ENCODE measurements at places on chromosomes 3 and 15.

DNA sequence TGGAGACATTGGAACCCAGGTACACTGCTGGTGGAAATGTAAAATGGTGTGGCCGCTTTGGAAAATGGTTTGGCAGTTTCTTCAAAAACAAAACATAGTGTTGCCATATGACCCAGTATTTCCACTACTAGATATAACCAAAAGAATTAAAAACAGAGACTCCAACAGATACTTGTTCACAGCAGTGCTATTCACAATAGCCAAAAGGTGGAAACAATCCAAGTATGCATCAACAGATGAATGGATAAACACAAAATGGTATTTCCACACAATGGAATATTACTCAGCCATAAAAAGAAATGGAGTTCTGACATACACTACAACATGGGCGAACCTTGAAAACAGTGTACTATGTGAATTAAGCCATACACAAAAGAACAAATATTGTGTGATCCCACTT, 59.4 kb upstream of the TIMP4 start:
- no peak for DNase-seq

DNA sequence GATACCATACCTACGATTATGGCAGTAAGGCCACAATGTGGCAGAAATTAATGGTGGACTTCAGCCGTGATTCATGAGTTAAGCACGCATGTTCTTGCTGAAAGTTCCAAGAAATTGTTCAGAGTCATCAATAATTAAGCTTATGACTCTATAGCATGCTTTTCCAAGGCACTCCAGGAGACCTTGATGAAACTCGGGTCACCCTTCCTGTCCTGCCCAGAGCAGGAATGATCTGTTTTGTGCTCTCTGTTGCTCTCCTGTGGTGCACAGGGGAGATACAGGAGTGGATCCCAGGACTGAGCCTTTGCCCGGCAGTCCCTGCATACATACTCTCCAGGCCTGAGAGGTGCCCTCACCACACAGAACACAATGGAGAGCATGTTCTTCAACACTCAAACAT, 141.6 kb upstream of the SLC2A2 start:
- DNase-seq, result no peak

DNA sequence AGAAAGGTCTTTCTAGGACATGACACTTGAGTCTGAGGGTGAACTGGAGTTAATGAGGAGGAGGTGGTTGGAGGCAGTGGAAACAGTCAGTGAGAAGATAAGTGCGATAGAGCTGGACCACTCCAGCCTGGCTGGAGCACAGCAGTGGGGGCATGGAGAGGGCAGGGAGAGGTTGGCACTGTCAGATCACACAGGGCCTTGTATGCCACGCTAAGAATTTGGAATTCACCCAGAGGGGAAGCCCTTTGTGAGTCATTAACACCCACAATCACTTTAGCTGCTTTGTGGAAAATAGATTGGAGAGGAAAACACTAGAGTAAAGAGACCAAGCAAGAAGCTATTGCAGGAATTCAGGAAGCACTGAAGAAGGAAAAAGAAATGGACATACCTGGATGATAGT, 83.3 kb downstream of the ZNF621 start:
- no peak for DNase-seq

GRCh38 chr3:126364130-126364695, 7.0 kb upstream of the KLF15 start:
- DNase-seq, result no peak

- DNase-seq, result no peak
Observed at GRCh38 chr3:140152851-140153639, 218.1 kb downstream of the CLSTN2 start.

DNA sequence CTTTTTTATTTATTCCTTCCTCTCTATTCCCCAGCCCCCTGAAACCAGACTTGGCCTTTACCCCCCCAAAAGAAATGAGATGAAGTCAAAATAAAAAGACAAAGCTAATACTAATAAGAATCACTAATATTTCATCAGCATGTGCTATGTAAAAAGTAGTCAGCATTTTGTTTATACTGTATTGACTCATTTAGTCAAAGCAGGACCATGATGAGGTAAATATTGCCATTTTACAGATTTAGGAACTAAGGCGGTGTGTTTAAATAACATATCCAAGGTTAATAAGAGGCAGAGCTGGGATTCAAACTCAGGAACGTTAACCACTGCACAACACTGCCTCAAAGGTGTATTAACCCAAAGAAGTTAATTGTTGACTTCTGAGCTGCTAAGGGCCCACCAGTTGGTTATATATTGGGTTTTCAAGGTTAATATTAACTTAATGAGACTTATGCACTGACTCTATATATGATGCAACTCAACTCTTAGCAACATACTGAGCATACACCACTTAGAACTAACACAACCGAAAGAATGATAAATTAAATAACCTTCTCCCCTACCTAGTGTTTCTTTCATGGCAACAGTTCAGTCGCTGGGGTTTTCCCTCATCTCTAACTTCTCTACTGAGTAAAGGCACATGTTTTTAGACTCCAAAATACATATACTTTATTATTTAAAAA, 34.7 kb downstream of the FOXP1 start:
- DNase-seq, result no peak

DNA sequence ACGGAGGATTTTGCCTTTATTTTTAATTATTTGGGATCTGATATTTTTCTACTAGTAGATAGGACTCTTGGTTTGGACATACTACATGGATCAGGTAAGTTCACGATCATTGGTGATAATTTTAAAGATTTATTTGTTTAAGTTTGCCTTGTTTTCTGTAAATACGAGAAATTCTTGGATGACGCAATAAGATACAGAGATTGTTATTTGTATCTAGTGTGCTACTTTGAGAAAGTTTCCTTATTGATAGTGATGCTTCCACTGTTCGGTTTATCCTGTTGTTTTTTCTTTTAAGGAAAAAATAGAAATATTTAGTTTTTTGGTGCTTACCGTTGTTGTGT, 577 bp downstream of the CHD2 start:
- DNase-seq, result no peak

DNA sequence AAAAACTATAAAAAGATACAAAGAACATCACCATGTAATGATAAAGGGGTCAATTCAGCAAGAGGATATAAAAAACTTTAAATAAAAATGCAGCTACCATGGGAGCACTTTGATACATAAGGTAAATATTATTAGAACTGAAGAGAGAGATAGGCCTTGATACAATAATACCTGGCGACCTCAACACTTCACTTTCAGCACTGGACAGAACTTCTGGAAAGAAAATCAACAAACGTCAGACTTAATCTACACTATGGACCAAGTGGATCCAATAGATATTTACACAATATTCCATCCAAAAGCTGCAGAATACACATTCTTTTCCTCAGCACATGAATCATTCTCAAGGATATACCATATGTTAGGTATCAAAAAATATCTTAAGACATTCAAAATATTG, 42.0 kb downstream of the WDR49 start:
- no peak for DNase-seq

DNA sequence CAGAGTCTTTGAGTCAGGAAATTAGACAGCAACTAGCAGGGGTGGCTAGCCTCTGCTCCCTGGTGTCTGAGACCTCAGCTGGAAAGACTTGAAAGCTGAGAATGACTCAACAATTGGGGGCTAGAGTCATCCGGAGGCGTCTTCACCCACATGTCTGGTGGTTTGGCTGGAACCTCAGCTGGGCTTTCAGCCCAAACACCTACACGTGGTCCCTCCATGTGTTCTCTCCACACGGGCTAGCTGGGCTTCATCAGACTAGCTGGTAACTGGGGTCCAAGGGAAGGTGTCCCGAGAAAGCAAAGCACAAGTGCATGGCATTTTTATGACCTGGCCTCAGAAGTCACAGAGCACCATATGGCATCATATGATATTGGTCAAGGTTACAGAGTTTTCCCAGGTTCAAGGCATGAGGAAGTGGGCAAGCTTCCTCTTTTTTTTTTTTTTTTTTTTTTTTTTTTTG, 19.9 kb upstream of the ABHD2 start:
- DNase-seq, result no peak

DNA sequence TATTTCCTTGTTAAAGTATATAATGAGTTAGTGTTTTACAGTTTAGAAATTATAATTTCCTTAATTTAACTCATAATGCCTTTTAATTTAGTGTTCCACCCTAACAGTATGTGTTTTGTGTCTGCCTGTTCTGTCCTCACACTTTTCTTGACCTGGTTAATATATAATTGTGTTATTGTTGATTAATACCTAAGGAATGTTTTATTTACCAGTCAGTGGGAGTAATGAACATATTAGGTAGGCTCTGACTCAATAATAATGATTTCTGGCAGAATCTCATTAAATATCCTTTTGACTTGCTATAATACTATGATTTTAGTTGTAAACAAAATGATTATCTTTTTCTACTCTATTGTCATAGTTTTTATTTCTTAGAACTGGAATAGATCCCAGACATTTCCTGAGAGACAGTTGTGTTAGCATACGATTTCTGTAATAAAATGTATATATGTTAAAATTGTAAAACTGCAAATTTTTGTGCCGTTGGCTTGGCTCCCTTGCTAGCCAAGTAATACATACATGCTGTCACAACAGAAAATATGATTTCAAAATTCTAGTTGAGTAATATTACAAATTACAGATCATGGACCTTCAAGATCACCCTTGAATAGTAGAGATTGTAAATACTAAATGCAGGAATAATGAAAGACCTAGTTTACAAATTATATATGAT, 51.9 kb downstream of the RASA2 start:
- no peak for DNase-seq

DNA sequence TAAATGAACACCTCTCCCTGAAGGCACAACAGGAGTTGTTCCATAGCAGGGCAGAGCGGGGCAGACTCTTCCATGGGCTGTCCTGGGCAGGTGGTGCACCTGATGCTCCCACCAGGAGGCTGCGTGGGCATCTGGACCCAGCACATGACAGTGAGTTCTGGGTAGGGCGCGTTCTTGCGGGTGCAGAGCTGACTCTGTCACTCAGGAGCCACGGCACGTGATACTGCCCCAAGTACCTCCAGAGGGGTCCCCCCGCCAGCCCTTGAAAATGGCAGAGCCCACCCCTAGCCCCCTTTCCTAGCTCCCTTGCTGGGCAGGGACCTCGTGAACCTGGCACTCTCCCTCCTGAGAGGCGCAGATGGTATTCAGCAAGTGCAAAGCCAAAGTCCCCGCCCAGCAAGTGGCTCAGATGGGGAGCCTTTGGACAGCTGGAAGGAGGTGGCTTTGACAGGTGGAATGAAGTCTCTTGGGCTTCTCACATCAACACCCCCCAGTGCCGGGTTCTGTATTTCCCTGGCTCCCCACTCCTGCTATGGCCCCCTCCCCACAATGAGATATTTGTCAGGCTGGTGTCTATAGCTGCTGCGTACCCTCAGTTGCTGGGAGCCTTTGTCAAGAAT, 172.1 kb downstream of the TBC1D2B start:
- no peak for DNase-seq
